Activated CD4-positive, alpha-beta T cell treated with anti-CD3 and anti-CD28 coated beads, Interleukin-2, amount 50 U/mL, for 24 hours (primary cell): ENCODE measurements at places on chromosomes 11 and 22.

DNA sequence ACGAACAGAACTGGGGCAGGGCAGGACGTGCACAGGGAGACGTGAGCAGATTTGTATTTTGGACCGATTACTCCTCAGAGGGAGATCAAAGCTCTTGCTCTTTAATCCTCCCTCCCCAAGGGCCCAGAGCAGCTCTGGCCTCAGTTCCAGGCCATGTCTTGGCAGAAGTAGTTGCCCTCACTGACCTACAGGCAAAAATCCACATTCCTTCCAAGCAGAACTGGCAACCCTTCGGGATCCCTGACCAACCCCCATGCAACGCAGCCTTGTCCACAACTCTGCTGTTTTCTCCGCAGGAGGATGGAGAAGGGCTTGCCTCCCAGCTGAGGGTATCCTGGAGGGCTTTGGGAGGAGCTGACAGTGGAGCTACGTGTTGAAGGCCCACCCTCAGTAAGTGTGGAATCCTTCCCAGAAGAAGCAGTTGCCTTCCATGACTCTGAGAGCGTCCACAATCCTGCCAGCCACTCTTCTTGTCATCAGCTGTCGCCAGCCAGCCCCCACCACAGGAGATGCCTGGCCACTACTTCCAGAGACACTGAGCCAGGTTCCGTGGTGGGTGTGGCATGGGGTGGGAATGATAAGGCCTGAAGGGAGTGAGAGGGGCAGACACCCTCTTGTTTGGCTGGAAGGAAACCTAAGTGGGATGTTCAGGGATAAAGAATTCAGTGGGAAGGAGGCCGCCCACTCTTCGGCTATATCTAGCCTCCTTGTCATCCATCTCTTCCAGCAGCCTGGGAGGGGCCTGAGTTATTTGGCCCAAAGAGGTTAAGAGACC is 68.1 kb downstream of the PDE2A start:
- DNase-seq, result no peak

GRCh38 chr22:39379756-39380730 is 19.5 kb upstream of the TAB1 start:
- DNase-seq, result no peak

- no peak for DNase-seq
Measured at GRCh38 chr11:6576471-6577373, 26.7 kb downstream of the RRP8 start.

- no peak for DNase-seq
Measured at GRCh38 chr11:12765428-12765827, 91.2 kb downstream of the TEAD1 start.

DNA sequence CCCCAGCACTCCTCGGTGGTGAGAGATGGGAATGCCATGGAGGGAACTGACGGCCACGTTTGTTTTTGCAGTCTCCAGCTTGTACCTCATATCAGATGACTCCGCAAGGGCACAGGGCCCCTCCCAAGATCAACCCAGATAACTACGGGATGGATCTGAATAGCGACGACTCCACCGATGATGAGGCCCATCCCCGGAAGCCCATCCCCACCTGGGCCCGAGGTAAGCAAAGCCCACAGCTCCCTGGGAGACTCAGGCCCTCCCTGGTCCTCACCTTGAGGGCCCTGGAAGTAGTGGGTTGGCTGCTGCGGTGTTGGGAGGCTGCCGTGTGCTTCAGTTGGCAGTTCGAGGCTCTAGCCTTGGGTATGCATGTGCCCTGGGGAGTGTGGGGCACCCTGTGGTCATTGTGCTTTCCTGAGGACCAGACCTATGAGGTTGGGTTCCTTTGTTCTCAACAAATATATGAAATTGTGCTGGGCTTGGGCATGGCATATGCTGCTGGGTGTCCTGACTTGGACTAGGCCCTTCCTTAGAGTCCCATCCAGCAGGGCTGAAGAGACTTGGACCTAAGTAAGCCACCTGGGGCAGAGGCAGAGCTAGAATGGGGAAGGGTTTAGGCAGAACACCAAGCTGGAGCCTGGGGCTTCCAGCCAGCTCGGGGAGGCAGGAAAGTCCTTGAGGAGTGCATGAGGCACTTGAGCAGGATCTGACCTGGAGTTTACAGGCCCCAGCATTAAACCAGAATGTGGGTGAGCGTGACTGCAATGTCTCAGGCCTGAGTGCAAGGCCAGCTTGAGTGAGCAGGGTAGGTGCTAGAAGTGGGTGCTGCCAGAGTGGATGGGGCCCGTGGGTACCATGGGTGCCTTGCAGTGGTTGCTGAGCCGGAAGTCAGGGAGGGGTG is 26.4 kb downstream of the INCENP start:
- no peak for DNase-seq

GRCh38 chr11:110297076-110297725 is 787 bp upstream of the RDX start:
- DNase-seq, result no peak

DNA sequence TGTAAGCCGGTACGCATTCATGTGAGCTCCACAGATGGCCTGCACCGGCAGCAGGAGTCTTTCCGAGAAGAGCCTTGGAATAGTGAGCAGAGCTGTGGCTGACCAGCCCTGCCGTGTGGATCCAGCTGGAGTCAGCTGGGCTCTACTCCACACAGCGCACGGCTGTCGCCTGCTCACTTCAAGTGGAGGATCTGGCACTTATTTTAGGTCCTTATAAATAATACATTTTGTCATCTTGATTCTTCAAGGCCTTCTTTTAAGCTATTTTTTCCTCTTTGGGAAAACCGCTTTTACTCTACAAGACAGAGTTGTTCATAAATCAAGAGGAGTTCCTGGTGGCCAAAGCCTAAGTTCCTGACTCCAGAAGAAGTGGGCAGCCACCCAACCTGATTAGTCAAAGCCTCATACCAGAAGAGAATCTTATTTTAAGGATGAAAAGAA is 93.8 kb downstream of the KCNC1 start:
- no peak for DNase-seq

GRCh38 chr22:35749808-35750207 is 32.1 kb downstream of the APOL5 start:
- no peak for DNase-seq

GRCh38 chr11:78795621-78796261 is 221.1 kb upstream of the NARS2 start:
- no peak for DNase-seq

- DNase-seq, result no peak
Measured at GRCh38 chr11:2909133-2909902, 19.9 kb downstream of the PHLDA2 start.

GRCh38 chr11:8971924-8972316 is 7.7 kb upstream of the TMEM9B start:
- DNase-seq, result no peak

GRCh38 chr11:70155386-70155785 is 47.7 kb upstream of the FADD start:
- DNase-seq, result no peak

GRCh38 chr11:83195143-83195466 is 1.6 kb downstream of the ANKRD42 start:
- DNase-seq, result no peak
